Activated effector memory CD4-positive, alpha-beta T cell treated with Interleukin-2 at 50 U/mL for 16 hours (primary cell): ENCODE measurements at places on chromosomes 4 and X.

- no peak for DNase-seq
Measured at GRCh38 chrX:71225676-71226075, 2.7 kb downstream of the GJB1 start.

GRCh38 chr4:126890994-126891393, 741.8 kb upstream of the INTU start:
- no peak for DNase-seq

DNA sequence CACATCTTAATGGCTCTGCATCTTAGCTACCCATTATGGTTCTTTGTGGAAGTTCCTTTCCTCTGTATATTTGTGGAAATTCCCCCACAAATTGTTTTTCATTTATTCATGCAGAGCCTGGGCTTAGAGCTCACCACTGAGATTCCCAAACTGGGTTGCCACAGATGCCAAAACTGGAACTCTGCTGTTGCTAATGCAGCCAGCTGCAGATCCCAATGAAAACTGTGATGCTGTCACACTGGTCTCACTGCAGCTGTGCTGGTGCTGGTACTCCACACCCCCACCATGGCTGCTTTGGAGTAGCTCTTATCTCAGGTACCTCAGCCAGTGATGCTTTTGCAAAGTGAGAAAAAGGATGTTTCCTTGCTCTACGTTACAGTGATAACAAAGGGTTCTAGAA, 87.7 kb downstream of the DCK start:
- DNase-seq, result no peak

DNA sequence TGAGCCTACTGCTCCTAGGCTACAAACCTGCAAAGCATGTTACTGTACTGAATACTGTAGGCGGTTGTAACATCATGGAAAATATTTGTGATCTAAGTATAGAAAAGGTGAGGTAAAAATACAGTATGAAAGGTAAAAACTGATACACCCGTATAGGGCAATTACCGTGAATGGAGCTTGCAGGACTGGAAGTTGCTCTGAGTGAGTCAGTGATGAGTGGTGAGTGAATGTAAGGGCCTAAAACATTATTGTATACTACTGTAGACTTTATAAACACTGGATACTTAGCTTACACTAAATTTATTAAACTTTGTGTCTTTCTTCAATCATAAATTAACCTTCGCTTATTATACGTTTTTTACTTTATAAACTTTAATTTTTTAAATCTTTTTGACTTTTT, 3.7 kb downstream of the KIF4A start:
- no peak for DNase-seq

DNA sequence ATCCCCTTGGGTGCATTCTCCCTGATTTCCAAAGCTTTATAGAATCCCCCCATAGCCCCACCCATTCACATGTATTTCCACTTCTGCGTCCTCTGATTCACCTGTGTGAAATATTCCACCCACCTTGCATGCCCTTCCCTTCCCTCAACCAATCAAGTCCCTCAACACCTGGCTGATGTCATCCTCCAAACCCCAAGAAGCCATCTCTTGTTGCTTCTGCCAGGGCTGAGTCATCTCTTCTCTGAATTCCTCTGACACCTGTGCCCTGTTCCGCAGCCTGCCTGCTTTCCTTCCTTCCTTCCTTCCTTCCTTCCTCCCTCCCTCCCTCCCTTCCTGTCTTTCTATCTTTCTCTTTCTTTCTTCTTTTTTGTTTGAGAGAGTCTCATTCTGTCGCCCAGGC, 9.9 kb downstream of the CRMP1 start:
- no peak for DNase-seq

DNA sequence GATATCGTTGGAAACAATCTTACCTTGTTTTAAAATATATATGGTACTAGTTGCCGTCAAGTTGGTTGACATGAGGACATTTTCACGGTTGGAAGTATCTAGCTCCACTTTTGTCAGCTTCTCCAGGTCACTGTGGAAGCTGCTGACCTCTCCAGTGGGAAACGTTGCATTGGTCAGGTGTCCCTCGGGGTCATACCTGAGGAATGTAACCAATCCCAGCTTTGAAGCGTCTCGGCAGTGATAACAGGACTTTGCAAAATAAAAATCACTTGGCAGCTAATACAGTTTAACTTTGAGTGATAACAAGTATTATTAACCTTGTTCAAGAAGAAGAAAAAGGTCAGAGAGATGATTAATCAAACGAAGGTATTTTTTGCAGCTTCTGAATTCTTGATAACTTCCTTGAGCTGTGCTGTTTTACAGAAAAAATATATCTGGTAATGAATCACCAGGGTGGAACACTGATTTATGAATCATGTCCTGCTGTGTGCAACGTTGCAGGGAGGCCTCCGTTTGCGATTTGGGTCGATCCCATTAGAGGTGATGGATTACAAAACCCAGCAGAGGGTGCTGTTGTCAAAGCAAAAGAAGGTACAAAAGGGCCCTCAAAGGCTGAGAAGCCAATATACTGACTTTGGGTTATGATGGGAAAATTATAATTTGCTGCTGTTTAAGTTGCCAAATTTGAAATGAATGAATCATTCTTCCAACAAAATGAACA, 60.1 kb downstream of the SH2D1A start:
- peak; percentile 4 for DNase-seq

GRCh38 chr4:3468804-3469203, 5.7 kb downstream of the DOK7 start:
- no peak for DNase-seq

DNA sequence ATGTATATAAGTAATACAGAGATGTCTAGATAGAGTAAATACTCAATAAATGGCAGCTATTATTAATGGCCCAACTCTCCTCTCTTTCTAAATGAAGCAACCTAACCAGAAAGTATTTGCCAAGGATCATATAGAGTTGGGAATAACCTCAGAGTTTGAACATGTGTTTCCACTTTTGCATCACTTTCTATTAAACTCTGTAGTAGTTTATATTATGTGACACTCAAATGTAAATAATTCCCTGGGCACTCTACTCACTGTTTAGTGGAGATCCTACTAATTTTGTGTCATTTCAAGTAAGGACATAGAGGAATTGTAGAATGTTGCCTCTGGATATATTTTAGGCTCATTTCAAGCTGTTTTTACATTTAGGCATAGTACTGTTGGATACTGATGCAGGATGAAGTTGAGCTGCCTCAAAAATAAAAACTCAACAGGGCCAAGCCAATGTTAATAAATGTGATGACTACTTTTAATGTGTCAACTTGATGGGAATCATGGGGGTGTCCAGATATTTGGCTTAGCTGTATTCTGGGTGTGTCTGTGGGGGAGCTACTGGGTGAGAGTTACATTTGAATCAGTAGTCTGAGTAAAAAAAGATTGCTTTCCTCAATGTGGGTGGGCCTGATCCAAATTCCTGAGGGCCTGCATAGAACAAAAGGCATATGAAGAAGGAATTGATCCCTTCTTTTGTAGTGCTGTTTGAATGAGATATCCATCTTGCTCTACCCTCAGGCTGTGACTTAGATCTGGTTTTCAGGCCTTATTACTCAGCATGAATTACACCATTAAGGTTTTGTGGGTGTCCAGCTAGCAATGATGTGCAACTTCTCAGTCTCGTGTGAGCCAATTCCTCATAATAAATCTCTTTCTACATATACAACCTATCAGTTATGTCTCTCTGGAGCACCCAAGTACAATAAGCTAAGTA, 1368.2 kb downstream of the STIM2 start:
- DNase-seq, result no peak

- DNase-seq, result no peak
Measured at GRCh38 chrX:31165241-31166035, 93.6 kb upstream of the FTHL17 start.

DNA sequence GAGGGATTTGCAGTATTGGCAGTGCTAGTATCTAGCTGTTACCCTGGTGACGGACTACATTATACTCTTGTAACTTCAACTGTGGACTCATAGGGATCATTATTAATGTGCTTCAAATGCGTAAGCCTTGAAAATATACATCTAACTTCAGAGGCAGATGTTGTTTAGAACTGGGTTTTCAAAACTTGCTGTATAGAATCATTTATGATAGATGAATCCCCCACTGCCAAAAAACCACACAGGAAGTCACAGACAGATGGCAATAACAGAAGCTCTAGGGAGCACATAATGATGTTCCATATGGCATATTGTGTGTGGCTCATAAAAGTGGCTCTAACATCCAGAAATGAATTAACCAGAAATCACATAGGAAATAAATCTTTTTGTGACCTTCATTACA, 62.3 kb upstream of the RELL1 start:
- no peak for DNase-seq

- DNase-seq, result no peak
Measured at GRCh38 chr4:177267911-177268310, 41.8 kb upstream of the NEIL3 start.

- no peak for DNase-seq
Measured at GRCh38 chr4:56160636-56161035, 211.9 kb downstream of the CEP135 start.

- no peak for DNase-seq
Measured at GRCh38 chr4:56134266-56134665, 185.5 kb downstream of the CEP135 start.

GRCh38 chr4:10758906-10759305, 74.3 kb upstream of the CLNK start:
- no peak for DNase-seq

GRCh38 chrX:153766871-153767673, 3.0 kb downstream of the PLXNB3 start:
- DNase-seq, result no peak

- no peak for DNase-seq
Measured at GRCh38 chr4:62018537-62018936, 818.4 kb downstream of the ADGRL3 start.

DNA sequence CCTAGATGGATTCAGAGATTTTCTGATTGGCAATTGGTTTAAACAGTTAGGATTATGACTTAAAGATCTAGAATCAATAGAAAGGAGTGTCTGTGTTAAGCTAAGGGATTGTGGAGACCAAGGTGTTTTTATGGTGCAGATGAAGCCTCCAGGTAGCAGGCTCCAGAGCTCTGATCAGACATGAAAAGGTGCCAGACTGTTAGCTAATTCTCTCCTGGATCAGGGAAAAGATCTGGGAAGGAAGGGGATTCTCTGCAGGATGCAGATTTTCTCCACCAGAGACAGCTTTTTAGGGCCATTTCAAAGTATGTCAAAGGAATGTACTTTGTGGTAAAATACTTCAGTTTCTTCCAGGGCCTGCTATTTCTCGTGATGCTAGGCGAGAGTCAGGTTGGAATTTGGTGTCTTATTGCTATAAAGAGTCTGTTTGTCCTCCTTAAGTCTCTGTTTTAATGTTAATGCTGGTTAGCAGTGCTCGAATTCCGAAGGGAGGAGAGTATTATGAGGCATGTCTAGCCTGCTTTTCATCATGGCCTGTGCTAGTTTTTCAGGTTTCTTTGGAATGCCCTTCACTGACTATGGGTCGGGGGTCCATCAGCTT, 12.0 kb upstream of the GPR78 start:
- DNase-seq, result no peak

- no peak for DNase-seq
Measured at GRCh38 chr4:183814461-183814860, 90.6 kb upstream of the STOX2 start.

DNA sequence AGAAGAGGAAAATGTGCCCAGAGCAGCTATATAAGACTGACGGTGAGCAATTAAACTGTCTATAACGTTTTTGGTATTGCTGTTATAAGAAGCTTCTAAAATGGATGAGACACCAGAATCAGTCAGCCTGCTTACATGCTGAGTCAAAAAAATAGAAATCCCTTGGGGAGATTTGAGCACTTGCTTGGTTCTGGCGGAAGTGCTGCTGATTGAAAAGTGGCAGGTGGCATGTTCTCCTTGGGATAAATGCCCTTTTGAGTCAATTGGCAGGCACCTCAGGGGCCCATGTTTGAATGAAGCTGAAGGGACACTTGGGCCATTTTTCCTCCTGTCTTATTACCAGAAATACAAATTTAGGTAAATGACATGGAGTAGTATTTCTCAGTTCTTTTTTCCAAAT, 148.7 kb downstream of the PTCHD1 start:
- no peak for DNase-seq

DNA sequence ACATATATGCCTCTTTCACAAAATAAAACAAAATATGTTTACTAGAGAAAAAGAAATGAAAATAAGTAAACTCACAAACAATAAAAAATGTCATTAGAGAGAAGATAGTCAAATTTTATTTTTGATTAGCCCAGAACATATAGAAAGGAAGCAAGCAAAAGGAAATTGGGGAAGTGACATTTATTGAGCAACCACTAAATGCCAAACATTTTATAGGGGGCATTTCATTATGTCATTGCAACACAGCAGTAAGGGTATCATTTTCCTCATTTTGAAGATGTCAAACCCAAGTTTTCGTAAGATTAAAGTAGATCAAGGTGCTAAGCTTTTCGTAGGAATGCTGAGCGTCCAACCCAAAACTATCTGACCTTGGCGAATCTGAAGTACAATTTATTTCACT, 1331.5 kb upstream of the PABPC4L start:
- no peak for DNase-seq

DNA sequence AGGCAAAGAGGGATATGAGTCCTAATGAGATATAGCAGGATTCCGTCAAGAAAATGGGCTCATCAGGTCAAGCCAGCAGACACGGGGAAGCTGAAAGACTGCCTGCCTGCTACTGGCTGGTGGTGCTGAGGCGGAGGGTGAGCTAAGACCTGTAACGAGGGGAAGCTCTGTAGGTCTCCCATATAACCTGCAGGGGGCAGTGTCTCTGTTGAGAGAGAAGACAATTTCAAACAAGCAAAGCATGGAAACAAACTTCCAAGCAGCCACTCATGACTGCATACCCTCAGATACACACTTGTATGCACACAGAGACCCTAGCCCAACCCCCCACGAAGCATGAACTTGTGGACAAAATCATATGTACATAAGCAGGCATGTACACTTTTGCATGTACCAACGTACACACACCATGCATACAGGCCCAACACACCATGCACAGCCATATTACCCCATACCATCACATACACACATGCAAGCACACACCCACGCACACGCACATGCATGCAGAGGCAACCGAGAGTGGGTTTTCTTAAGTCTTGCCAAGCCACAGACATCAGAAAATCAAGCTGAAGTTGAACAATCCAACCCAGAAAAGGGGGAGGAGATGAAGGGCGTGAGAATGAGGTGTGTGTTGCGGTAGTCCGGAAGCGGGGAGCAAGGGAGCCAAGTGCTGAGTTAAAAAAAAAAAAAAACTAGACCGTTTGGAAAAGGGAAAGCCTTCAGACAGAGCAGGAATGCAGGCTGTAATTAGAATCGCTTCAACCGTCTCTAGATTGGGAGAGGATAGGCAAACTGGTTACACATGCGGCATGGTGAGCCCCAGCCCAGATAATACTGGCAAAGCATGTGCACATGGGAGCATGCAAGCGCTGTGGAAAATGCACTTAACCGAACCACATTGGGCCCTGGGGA, 71.0 kb downstream of the PJA1 start:
- no peak for DNase-seq

- no peak for DNase-seq
Measured at GRCh38 chrX:1041091-1041490, 171.4 kb downstream of the CRLF2 start.
